Activated CD4-positive, alpha-beta T cell treated with anti-CD3 and anti-CD28 coated beads, Interleukin-2, amount 50 U/mL, for 16 hours (primary cell): ENCODE measurements at places on chromosomes 1 and 21.

- DNase-seq: no peak
Observed at GRCh38 chr1:216936779-216937178, 213.6 kb upstream of the ESRRG start.

DNA sequence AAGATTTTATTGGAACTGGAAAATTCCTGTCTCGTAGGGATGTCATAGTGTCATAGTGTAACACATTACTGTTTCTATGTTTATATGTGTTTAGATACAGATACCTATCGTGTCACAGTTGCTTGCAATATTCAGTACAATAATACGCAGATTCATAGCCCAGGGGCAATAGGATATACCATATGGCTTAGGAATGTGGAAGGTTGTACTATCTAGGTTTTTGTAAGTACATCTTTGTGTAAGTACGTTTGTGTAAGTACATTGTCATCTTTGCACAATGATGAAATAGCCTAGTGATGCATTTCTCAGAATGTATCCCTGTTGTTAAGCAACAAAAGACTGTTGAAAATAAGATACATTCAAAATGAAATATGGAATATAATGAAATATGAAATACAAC, 68.9 kb downstream of the CAMTA1 start:
- no peak for DNase-seq

DNA sequence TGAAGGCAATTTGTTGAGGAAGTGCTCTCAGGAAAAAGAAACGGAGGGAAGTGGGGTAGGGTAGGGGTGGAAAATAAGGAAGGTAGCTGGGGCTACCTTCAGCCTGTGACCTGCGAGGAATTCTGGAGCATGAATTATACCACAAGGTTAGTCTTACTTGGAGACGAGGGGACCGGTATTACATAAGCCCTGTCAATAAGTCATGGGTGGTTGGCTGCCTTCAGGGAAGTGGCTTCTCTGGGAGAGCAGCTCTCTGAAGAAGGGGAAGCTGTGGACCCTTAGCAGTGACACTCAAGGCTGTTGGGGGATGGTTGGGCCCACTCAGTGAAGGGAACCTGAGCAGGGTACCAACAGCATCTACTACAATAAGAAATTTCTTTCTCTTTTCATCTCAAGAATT, 111.3 kb downstream of the TNFSF18 start:
- no peak for DNase-seq

GRCh38 chr1:167104256-167104633, 10.4 kb downstream of the STYXL2 start:
- no peak for DNase-seq

- DNase-seq: no peak
Observed at GRCh38 chr1:176338877-176339276, 124.1 kb upstream of the PAPPA2 start.
